Suprapubic skin (tissue), 4 donors: ENCODE measurements at places on chromosomes 13 and 19. TPM values are rescaled to one million over a fixed set of nuclear protein-coding genes. Genes with fewer than 3 reads are reported as not detected.

The SYT5 gene
- total RNA-seq: 7.8 TPM

The RELB gene
- 11.4 TPM for total RNA-seq

The URAD gene
- total RNA-seq: not detected

The ZNF8 gene
- 8.3 TPM for total RNA-seq

The MRPS31 gene
- 17.0 TPM for total RNA-seq

The OSCAR gene
- total RNA-seq: 2.4 TPM

The OR10H1 gene
- total RNA-seq: not detected

The ZNF616 gene
- total RNA-seq: 7.4 TPM

The RUBCNL gene
- 0.57 TPM for total RNA-seq

The TMEM86B gene
- total RNA-seq: 3.5 TPM

The CYP4F12 gene
- total RNA-seq: 233 TPM

The TNNT1 gene
- total RNA-seq: 46.7 TPM

The HSH2D gene
- 0.23 TPM for total RNA-seq

The RFX1 gene
- 13.2 TPM for total RNA-seq

The ZNF723 gene
- total RNA-seq: not detected

The ZNF583 gene
- total RNA-seq: 3.2 TPM

The ZSCAN4 gene
- not detected for total RNA-seq

The ZNF541 gene
- not detected for total RNA-seq

The PSG6 gene
- not detected for total RNA-seq

The PPP1R12C gene
- 51.7 TPM for total RNA-seq

The ADAT3 gene
- total RNA-seq: 21.4 TPM

The CPAMD8 gene
- 9.6 TPM for total RNA-seq

The ARRDC2 gene
- total RNA-seq: 29.7 TPM

The SIAH3 gene
- 0.38 TPM for total RNA-seq

The FFAR2 gene
- 0.29 TPM for total RNA-seq

The OR7A10 gene
- total RNA-seq: not detected

The MARCHF2 gene
- total RNA-seq: 99.0 TPM

The TYROBP gene
- 12.4 TPM for total RNA-seq

The RSPH6A gene
- 0.68 TPM for total RNA-seq

The ZNF773 gene
- 12.2 TPM for total RNA-seq

The DENND1C gene
- total RNA-seq: 3.7 TPM

The ATP4A gene
- total RNA-seq: not detected

The USHBP1 gene
- 8.4 TPM for total RNA-seq

The KLK10 gene
- total RNA-seq: 54.3 TPM

The LGALS7B gene
- total RNA-seq: 1,712 TPM

The GSX1 gene
- total RNA-seq: not detected

The ZNF527 gene
- 7.1 TPM for total RNA-seq

The ETV2 gene
- total RNA-seq: 1.5 TPM

The ZNF497 gene
- 4.3 TPM for total RNA-seq

The RXFP2 gene
- 0.25 TPM for total RNA-seq

The WDR88 gene
- not detected for total RNA-seq

The CCDC8 gene
- total RNA-seq: 1.6 TPM

The FGF9 gene
- total RNA-seq: not detected

The SIGLEC9 gene
- 1.3 TPM for total RNA-seq
